ENCODE measurements at places on chromosomes 3 and 15.
A peak's percentile ranks its signal among the peaks of the same experiment; 100 is the strongest.

DNA sequence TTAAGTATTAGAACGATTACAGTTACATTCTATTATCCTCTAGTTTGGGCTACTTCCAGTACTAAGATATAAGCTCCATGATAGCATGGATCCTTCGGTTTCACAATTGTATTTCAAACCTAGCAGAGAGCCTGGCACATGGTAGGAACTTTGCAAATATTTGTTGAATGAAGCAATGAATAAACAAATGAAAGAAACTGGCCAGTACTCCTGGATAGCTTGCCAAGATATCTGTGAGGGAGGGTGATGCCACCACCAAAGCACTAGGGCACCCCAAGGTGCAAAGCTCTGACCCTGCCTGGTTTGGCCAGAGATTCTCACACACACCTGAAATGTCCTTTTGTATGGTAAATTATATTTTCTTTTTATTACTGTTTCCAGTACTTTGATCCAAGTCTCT is 44.3 kb upstream of the PLAAT1 start:
- no peak for DNase-seq

DNA sequence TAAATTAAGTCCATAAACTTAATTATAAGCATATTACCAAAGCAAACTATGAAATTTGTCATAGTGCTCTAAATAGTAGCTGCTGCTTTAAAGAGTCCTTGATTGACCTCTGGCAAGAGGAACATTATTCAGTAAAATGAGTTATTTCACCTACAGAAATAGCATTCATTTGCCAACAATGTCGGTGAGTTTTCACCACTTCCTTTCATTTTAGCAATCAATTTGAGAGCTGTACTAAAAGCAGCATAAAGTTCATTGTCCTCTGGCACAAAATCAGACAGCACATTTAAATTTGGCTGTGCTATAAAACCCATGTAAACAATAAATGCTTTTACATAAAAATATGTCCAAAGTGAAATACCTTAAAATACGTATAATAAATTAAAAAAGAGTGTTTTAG is 1515.7 kb downstream of the SI start:
- no peak for DNase-seq

- no peak for DNase-seq
Measured at GRCh38 chr3:30520699-30521098, 85.7 kb upstream of the TGFBR2 start.

DNA sequence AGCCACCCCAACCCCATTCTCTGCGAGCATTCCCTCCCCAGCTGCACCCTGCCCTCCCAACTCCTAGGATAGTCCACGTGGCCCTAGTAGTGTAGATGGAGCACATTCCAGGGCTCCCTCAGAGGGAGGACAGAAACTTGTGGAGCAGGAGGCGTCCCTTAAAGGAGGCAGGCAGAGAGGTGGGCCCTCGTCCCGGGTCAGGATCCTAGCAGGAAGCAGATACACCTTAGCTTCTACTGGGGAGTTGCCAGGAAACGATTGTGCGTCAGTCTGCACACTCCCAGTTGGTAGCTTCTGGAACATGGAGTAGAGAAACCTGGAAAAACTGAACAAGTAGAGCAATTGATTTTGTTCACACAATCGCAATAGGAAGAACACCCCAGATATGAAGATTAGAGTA is 43.9 kb upstream of the KLHL25 start:
- no peak for DNase-seq

DNA sequence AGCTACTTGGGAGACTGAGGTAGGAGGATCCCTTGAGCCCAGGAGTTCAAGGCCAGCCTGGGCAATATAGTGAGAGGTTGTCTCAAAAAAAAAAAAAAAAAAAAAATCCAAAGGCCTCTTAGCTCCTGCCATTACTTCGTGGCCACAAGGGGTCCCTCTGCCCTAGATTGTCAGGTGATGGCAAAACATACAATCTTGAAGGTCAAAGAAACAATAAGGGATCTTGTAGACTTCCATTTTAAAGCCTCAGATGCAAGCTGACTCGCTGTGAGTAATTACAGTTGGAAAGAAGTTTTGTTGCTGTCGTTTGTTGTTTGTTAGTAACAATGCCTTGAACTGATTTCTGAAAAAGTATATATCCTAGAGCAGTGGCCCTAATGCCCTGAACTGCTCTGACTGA is 55.9 kb upstream of the PLCL2 start:
- peak; percentile 80 for DNase-seq

DNA sequence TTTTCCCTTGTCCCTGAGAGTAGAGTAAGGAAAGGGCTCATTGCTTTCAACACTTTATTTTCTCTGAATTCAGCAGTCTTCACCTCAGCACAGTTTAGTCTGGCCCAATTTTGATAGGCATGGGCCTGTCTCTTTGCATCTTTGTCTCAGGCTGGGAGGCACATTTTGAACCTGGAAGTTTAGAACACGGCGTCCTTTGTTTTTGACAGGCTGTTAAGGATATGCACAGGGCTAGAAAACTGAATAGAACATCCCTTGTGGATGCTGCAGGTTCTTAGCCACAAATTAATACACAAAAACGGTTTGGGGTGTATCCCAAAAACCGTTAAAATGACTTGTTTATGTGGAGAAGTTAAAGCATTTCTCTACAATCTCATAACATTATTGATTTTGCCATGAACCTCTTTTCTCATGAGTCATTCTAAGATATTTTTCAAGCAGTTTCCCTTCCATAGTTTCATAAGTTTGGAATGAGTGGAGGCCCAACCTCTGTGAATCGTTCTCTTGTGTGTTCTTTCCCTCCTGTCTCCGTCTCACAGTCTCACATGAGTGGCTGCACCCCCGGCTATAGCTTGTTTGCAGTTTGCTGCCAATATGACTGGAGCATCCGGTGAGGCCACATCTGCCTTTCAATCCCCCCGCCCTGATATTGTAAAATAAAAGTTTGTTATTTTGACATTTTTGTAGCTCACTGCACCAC is 192.9 kb upstream of the EIF1B start:
- no peak for DNase-seq

GRCh38 chr15:92049290-92049989 is 195.9 kb downstream of the SLCO3A1 start:
- peak; percentile 11 for DNase-seq

DNA sequence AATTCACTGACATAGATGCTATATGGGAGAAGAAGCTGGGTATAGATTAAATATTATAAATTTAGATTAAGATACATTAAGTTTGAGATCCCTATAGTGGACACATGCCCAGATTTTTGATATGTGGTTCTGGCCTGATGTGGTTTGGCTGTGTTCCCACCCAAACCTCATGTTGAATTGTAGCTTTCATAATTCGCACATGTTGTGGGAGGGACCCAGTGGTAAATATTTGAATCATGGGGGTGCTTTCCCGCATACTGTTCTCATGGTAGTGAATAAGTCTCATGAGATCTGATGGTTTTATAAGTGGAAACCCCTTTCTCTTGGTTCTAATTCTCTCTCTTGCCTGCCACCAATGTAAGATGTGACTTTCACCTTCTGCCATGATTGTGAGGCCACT is 189.4 kb upstream of the CD96 start:
- DNase-seq, result no peak

GRCh38 chr3:179991104-179991503 is 45.6 kb downstream of the PEX5L start:
- DNase-seq, result no peak

DNA sequence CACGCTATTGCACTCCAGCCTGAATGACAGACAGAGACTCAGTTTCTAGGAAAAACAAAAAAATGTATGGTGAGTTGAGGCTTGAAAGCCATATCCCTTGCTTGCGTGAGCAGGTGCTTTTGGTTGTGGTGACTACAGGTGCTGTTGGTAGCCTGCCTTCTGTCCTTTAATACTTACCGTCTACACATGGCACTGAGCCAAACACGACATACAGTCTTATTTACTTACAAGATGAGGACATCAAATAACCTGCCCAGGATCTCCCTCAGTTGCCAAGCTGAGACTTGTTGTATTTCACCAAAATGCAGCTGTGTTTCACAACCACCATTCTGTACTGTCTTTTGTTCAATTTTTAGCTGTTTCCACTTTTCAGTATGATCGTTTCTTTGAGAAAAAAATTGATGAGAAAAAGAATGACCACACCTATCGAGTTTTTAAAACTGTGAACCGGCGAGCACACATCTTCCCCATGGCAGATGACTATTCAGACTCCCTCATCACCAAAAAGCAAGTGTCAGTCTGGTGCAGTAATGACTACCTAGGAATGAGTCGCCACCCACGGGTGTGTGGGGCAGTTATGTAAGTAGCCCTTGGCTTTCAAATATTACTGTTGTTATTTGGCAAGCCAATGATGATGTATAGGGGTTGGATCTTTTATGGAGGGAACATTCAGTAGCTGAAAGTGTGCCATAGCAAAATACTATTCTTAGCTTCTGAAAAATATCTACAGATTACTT is 6.5 kb downstream of the ALAS1 start:
- DNase-seq, result no peak

DNA sequence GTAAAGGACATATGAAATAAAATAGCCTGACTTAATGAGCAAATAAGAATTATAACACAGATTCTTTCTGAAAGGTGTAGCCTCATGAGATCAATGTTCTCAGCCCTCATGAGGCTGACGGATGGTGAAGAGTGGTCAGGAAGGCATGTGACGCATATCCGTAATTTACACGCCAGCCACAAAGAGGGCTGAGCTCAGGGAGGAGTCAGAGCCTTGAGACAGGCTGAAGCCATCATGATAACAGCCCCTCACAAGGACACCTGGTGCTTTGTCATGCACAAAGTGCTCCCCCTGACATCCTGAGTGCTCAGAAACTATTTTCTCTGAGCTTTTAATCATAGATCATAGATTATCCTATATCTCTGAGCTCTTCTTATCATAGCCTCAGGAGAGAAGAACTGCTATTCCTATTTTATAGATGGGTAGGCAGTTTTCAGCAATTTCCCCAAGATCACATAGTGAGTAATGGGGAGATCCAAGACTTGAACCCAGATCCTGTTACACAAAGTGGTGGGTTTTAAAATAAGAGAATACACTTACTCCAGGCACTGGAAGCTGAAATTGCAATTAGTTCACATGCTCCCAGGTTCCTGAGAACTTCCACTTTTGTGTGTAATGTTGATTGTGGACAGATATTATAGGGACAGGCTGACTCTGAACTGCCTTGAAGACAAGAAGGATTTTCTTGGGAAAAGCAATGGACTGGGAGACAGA is 267.1 kb downstream of the RPLP1 start:
- no peak for DNase-seq

DNA sequence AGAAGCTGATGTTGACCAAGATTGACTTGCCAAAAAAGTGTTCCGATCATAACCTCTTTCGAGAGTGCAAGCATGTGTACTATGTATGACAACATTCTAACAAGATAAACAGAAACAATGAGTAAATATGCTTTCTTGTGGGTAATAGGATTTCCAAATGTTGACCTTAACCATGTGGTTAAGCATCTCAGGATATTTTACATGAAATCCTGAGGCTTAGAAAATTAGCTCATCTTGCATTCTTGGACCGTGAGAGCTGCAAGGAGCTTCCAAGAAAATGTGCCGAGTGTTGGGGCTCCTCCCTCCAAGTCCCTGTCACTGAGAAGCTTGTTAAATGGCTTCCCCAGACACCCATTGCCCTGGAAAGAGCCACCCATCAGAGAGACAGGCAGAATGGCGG is 50.1 kb downstream of the C3orf20 start:
- no peak for DNase-seq

- peak; percentile 43 for DNase-seq
Measured at GRCh38 chr3:124768812-124769211, 38.6 kb downstream of the UMPS start.

DNA sequence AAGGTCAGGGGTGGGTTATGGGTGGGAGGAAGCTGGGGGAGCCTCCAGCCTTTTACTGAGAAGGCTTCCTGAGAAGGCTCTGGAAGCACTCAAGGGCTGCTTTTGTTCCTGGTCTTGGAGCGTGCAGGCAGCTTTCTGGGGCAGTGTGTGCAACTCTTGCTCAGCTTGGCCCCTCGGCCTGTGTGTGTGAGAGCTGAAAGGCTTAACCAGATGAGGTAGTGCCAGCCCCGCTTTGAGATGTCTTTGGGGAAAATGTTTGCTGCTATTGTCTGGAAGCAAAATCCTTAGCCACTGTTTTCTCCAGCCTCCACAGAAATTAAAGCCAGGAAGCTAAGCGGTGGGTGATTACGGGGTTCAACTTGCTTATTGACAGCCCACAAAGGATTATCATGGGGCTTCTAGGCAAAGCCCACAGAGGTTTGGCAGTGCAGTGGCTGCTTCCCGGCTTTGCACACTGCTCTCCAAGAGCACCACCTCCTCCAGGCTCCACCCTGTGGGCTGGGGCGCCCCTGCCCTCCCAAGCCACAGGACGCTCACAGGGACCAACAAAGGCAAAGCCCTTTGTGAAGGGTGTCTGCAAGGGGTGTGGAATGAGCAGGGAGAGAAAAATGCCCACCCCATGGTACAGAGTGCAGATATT is 121.7 kb upstream of the TLE3 start:
- no peak for DNase-seq

- DNase-seq, result no peak
Measured at GRCh38 chr3:46538803-46539442, 27.2 kb downstream of the LRRC2 start.

DNA sequence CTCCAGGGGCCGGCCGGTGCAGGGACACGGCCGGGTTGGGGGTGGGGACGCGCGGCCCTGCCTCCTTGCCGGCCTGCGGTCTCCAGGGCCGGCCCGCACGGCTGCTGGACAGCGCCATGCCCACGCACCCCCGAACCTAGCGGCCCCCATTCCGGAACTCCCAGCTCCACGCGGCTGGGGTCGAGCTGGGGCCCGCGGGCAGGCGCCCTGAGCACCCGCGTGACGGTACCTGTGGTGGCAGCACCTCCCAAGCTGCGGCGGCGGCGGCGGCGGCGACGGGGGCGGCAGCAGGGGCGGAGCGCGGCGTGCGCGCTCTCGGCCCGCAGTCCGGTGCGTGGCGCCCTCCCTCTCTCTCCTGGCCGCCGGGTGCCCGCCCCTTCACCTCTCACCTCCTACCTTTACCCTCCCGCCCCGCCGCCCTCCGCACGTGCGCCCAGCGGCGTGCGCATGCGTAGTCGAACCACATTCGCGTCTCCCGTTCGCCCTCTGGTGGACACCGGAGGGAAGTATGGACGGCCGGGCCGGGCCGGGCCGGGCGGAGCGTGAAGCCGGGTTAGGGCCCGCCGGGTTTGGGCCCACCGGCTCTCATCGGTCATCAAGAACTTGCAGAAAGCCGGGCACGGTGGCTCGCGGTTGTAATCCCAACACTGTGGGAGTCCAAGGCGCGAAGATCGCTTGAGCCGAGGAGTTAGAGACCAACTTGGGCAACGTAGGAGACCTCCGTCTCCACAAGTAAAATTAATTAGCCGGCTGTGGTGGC is at the start of gene SCAP:
Gene SCAP (minus strand): TSS at position 372 of the 760 bp plus-strand sequence. CDS start 32,948 bp downstream, outside the sequence.
- peak; percentile 95 for DNase-seq

DNA sequence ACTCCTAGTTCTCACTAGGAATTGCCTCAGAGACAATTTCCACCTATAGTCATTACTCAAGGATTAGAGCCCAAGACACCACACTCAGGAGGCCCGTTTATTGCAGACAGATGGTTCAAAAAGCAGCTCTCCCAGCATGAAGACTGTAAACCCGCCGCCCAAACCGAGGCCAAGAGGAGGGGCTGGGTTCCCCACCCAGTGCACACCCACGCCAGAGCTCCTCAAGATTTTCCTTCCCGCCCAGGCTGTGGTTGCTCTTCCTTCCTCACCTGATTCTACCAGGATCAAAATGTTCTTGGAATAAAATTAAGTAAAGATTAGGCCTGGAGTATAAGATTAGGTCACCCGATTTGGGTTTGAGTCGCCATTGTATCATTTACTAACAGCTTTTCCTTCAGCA is 364.4 kb downstream of the MECOM start:
- DNase-seq, result no peak

- DNase-seq, result no peak
Measured at GRCh38 chr3:63470745-63471144, 181.7 kb upstream of the SNTN start.

- peak; percentile 68 for DNase-seq
Measured at GRCh38 chr15:25508369-25509002, 69.7 kb upstream of the UBE3A start.

- DNase-seq, result peak; percentile 60
Measured at GRCh38 chr3:90080988-90081387, 973.6 kb downstream of the EPHA3 start.
